ENCODE measurements at places on chromosomes 3 and 15.

DNA sequence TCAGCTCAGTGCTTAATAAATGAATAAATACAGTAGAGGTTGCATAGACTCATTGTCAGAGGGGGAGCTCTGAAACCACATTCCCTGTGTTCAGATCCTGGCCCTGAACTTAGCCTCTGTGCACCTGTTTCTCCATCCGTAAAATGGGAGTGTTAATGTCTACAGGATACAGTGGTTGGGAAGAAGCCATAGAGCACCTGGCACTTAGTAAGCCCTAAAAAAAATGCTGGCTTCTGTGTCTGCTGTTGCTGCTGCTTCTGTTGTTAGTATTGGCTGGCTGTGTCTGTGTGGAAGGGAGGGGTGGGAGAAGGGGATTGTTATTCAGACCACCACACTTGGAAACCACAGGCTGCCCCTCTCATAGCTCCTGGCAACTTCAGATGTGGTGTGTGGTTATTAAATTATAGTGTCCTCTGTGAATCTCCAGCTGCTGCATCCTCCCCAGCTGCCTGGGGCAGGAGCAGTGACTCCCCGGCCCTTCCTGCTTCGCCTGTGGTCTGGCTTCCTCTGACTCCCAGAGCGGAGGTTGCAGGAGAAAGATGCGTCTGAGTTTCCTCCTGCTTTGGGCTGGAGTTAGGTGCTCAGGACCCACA lies 31.0 kb downstream of the FGD5 start:
- DNase-seq = no peak

DNA sequence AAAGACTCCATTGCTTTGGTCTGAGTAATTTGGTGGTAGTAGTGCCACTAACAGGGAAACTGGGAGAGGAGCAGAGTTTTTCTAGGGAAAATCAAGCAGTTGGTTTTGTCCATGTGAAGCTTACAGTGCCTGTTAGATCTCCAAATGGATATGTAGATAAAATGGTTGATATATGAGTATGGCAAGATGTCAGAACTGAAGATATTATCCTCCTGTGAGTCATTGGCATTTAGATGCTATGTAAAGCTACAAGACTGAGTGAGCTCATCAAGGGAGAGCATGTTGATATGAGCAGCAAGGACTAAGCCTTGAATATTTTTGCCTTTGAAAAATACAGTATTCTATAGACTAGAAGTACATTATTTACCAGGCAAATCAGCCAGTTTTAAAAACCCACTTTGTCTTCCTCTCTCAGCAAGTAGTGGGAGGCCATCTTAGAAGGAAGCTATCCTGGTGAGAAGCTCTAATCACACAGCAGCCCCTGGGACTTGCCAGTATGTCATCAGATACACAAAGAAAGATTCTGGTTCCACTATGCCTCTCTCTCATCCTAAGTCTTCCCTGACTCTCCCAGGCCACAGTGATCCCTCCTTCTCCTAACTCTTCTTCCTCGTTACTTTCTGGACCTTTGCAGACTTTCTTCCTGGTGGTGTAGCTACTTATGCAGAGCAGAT lies 77.4 kb upstream of the ANKRD28 start:
- DNase-seq = no peak

- DNase-seq = no peak
These were observed 1023.4 kb upstream of the CFAP20DC start for GRCh38 chr3:60073228-60073627.

GRCh38 chr3:11583638-11584046 lies 60.1 kb downstream of the VGLL4 start:
- no peak for DNase-seq

DNA sequence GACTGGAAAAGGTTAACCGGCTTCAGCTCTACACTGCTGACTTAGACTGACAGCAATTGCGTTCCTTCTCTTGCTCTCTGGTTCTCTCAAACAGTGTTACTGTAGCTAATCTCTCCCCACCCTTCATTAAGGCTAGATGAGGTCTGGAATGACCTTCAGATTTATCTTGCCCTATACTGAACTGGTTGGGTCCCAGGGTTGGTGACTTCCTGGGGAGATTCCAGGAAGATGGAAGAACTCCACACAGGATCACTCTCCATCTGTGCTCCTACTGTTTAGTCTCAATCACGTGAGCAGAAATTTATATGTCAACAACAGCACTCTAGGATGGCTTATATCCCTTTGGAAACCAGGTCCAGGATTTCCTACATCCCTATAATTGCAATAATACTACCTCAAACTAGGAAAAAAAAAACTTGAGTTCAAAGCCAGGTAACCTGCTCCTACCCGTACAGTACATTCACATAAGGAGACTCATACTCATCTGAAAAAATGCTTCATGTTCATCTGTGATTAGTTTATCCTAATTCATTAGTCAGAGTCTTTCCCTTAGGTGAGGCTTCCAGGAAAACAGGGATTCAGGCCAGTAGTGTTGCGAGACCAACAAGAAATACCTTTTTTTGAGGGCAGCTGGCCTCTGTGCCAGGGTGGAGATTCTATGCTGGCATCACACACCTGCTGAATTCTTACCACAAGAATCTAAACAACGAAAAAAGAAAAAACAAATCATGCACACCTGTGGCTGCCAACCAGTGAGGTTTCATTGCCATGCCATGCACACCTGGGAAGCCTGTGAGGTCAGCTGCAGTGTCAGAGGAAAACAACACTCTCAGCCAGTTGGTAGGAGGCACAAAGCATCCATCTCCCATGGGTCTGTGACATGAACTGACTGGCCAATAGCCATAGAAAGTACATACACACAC lies 297.3 kb downstream of the MECOM start:
- DNase-seq = no peak

DNA sequence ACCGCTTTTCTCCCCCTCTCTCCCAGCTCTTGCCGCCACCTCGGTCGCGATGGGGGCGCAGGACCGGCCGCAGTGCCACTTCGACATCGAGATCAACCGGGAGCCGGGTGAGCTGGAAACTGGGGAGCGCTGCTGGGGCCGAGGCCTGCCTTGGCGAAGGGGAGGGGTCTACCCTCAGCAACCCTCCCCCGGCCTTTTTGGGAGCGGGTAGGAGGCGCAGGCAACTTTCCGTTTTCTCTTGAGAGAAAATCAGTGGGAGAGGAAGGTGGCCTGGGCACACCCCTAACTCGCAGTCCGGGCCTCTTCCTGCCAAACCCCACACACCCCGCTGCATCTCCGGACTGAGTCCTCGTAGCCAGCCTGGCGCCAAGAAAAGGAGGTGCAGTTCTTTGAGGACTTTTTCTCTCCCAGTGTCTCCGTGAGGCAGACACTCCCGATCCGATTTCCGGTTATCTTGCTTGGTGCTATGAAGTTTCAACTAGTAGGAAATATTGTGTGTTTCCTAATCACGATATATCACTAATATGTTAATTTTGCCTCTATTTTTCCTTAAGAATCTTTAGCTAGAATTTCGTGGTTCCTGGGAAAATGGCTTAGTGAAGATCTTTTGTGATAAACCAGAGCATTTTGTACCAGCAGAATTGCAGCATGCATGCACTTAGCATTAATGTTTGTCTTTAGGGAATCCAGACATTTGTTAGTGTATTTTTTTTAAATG lies 631 bp downstream of the NKTR start:
- no peak for DNase-seq

DNA sequence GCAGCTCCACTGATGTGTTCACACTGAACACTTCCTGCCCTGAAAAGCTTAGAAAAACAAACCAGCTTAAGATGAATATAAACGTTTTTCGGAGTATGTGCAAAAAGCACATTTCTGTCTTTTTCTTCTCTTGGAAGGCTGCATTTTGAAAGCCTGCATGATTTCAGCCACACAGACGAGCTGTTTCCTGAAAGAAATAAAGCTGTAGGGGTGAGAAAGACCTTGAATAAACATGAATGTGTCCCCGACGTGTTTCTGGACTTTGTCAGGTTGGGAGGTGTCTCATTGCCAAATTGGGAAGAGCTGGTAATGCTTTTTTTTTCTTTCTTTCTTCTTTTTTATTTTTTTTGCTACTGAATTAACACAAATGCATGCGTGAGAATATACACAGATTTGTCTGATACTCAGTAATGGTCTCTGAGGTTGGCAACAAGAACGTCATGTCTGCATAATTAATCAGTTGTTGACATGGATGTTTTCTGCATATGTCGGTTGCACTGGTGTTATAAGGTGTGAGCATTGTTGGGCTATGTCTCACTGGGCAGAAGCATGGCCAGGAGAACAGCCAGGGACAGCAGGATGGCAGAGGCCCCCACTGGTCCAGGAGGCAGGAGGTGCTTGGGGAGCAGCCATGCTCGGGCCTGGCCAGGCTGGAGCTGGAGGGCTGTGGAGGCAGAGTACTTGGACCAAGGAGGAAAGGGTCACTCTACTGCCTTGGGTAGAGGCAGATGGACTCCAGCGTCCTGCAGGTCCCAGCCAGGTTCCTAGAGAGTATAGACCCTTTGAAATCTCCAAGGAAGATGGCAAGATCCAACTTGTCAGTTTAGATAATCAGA lies 39.0 kb downstream of the ADAMTSL3 start:
- no peak for DNase-seq

- no peak for DNase-seq
These were observed 218.3 kb upstream of the LYSMD4 start for GRCh38 chr15:99951511-99951910.

- DNase-seq = no peak
These were observed 60.3 kb downstream of the STRIT1 start for GRCh38 chr3:155233213-155233612.

- DNase-seq = no peak
These were observed 66.8 kb downstream of the ABTB1 start for GRCh38 chr3:127739347-127740135.

DNA sequence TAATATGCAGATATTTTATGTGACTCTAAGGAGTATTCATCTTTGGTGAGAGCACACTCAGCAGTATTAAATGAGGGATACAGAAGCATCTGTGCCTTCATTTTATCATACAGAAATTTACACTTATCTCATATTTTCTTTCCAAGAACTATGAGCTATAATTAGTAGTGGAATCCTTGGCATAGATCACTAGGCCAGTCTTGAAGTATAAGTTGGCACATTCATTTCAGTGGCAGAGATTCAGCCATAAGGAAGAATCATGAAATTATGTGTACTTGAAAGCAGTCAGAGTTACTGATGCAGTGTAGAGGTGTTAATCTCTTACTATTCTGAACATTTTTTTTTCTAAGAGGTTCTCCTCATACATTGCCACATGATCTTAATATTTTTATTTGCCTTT lies 393.6 kb upstream of the GOLIM4 start:
- no peak for DNase-seq

GRCh38 chr3:17550624-17551023 lies 191.8 kb downstream of the TBC1D5 start:
- DNase-seq = no peak

DNA sequence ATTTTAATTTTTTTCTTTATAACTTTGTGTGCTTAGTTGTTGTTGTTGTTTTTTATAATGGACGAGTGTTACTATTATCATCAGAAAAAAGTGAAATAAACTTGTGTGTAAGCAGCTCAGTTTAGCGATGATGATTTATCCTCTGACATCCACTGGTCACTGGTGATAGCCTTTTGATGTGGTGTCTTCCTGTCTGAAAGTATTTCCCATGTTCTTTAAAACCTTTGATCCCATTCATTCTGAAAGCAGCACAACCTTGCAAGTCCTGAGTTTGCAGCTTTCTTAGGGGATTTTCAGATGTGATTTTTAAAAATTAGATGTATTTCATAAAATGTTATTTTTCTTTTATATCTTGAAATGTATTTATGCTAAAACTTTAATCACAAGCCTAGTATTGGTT lies 85.9 kb upstream of the ZPLD1 start:
- DNase-seq = no peak

GRCh38 chr3:197456261-197457091 lies 99.3 kb downstream of the BDH1 start:
- no peak for DNase-seq

GRCh38 chr3:136840252-136840651 lies 21.3 kb downstream of the SLC35G2 start:
- DNase-seq = no peak

DNA sequence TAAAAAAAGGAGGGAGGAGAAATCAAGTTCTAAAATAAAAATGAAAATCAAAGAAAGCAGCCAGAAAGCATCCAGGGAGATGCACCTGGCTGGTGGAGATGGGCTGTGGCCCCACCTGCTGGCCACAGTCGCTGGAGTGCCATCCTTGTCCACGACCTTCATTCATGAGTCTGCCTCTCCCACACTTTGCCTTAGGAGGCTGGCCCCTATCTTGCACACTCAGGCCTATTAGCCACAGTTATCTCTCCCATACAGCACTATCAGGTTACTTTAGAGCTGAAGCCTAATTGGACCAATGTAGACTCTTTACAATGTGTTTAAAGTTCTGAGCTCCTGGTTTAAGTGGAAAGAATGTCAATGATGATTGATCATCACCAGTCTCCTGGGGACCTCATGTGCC lies 392.0 kb upstream of the RORA start:
- DNase-seq = no peak

- DNase-seq = no peak
These were observed 48.8 kb upstream of the MANF start for GRCh38 chr3:51336261-51336660.

- no peak for DNase-seq
These were observed 537.7 kb downstream of the MCTP2 start for GRCh38 chr15:94769089-94769488.

DNA sequence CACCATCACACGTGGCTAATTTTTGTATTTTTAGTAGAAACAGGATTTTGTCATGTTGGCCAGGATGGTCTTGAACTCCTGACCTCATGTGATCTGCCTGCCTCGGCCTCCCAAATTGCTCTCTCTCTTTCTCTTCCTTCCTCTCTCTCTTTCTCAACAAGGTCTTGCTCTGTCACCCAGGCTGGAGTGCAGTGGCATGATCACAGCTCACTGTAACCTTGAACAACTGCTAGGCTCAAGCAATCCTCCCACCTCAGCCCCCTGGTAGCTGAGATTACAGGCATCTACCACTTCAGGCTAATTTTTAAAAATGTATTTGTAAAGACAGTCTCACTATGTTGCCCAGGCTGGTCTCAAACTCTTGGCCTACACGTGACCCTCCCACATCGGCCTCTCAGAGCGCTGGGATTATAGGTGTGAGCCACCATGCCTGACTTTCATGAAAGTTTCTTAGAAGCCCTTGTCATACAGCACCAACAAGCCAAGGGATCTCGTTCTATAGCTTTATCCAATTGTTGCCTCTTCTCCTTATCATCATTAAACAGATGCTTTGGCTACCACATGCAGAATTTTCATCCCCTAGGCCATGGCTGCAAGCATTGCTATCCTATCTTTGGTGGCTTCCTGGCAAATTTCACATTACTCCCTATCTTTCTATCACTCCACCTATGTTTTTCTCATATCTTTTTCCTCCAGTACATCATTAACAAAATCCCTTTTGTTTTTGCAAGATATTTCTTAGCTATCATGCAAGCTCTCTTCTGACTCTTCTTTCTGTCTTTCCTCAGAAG lies 5.7 kb downstream of the CCDC32 start:
- no peak for DNase-seq

GRCh38 chr15:52445553-52445952 lies 83.1 kb downstream of the MYO5A start:
- DNase-seq = no peak

GRCh38 chr15:68431037-68431791 lies 749 bp downstream of the ITGA11 start:
- no peak for DNase-seq

GRCh38 chr15:40011303-40011702 lies 27.7 kb downstream of the SRP14 start:
- no peak for DNase-seq

- no peak for DNase-seq
These were observed 8.9 kb upstream of the NSMCE3 start for GRCh38 chr15:29278436-29279105.

GRCh38 chr3:190721330-190721729 lies 141.2 kb downstream of the GMNC start:
- DNase-seq = no peak
